ENCODE measurements at places on chromosomes 11 and 22. TPM values are rescaled to one million over a fixed set of nuclear protein-coding genes. Genes with fewer than 3 reads are reported as not detected.

DNA sequence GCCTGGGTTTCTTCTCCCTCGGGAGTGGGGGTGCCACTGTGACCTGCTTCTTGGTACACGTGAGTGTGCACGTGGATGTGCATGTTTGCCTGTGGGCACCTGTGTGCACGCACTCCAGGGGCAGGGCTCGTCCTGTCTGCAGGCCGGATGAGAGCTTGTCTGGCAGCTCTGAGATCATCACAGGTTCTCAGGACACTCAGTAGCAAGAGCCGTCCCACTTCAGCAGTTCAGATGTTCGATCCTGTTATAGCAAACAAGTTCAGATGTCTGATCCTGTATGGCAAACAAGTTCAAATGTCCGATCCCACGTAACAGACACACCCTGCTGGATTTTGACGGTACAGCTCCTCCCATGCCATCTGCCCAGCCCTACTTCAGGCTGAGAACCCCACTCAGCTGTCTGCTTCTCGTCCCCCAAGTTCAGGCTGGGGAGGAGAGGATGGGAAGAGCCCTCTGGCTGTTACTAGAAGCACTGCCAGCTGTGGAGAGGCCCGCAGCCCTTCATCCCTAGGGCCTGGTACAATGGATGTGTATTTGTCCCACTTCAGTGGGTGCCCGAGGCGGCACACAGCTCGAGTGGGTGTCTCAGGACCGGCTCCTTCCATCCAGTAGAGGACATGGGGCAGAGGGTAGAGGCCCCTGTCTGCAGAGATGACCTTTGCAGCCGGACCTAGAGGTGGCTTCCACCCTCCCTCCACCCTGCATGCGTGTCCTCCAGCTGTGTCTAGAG, 1126.9 kb downstream of the BRD1 start:
- no peak for DNase-seq

Gene BRSK2
- 1.1 TPM for polyA plus RNA-seq

DNA sequence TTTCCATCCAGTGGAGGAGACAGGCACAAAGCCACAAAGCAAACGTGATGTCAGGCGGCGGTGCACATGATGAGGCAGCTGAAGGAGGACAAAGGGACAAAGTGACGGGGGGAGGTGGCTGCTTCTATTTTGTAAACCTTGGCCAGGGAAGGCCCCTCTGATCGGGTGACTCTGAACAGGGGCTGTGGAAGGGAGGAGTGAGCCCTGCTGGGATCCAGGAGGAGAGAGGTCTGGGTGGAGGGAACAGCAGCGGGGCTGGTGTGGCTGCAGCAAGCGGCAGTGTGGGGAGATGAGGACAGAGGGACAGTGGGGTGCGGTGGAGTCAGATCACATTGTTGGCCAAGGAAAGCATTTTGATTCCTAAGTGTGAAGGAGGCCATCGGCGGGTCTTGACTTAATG, 36.7 kb downstream of the SHISAL1 start:
- DNase-seq: no peak

DNA sequence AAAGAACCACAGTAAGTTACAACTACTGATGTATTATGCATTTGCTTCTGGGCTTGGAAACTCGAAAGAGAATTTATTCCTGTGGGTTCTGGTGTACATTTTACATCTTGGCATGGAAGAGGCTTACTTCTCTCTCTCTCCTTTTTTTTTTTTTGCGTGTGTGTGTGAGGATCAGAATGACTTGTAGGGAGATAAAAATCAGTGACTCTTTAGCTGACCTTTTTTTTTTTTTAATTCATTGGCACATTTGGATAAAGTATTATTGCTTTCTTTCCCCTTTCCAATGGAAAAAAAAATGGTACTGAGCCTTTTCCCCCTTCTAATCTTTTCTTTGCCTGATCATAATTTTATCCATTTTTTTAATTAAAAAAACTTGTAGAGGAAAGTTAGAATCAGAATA, 43.5 kb downstream of the EXT2 start:
- DNase-seq: no peak

Gene LMNTD2
- polyA plus RNA-seq: 0.17 TPM

DNA sequence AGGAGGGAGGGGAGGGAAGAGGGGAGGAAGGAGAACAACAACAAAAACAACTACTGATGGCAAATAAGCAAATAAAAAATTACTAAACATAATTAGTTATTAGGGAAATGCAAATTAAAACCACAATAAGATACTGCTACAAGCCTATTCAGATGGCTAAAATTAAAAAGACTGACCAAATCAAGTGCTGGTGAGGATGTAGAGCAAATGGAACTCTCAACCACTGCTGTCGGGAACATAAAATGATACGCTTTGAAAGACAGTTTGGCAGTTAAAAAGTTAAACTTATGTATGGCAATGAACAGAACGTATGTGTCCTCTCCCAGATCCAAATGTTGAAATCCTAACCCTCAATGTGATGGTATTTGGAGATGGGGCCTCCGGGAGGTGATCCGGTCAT, 85.7 kb downstream of the PHF21B start:
- no peak for DNase-seq

DNA sequence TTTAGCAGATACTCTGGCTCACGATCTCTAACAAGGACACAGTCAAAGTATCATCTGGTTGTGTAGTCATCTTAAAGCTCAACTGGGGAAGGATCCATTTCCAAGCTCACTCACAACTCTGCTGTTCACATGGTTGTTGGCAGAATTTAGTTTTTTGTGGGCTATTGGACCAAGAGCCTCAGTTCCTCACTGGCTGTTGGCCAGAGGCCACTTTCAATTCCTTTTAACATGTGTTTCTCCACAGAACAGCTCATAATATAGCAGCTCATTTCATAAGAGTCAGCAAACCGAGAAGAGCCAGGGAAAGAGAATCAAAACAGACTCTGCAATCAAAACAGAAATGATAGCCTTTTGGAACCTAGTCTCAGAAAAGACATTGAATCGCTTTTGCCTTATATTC, 22.6 kb downstream of the IZUMO1R start:
- no peak for DNase-seq

Measured in muscle of arm (tissue), 14 donors.